ENCODE measurements at places on chromosomes 4 and X.

GRCh38 chrX:129957241-129958082, 25.0 kb upstream of the BCORL1 start:
- DNase-seq, result no peak

- no peak for DNase-seq
These were observed 34.4 kb upstream of the RBM41 start for GRCh38 chrX:107153005-107153404.

DNA sequence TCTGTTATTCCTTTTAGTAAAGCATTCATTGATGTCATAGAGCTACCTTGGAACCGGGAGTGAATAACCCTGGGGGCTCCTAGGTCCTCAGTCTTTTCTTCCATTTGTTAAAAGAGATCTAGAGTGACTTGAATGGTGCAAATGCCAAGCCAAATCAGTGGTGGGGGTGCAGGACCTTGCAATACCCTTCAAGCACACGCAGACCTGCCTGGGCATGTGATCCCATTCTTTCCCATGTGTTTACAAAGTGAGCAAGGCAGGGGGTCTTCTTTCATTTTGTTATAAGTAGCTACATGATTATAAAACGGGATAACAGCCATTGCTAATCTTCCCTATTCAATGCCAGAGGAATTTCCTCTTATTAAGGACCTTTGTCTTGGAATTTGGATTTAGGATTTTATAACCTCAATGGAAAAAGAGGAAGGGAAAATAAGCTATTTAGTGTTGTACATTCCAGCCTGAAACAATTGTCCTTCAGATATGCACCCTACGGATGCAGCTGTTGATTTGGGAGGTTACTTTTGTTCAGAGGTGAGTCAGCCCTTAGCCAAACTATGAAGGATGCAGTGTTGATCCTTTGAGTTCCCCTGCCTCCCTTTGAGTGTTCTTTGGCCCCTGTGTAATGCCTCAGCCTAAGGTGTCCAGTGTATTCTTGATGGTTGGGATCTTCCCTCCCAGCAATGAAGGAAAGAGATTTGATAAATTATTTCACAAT, 623.8 kb upstream of the HTR2C start:
- no peak for DNase-seq

- no peak for DNase-seq
These were observed at the start of gene SULT1E1 for GRCh38 chr4:69860052-69860451. Gene SULT1E1, minus strand, starts transcription at chr4:69860145. Its CDS starts 2,501 bp downstream, at chr4:69857644.

GRCh38 chrX:8755116-8755515, 23.2 kb upstream of the ANOS1 start:
- no peak for DNase-seq

- DNase-seq, result no peak
These were observed 345.4 kb upstream of the GATB start for GRCh38 chr4:152106113-152106763.

All from stimulated activated CD4-positive, alpha-beta T cell treated with anti-CD3 and anti-CD28 coated beads, Interleukin-12 subunit alpha, Interleukin-12 subunit beta, amount 100 ng/mL, for 24 hours (primary cell).